ENCODE measurements at places on chromosomes 1 and 21.

DNA sequence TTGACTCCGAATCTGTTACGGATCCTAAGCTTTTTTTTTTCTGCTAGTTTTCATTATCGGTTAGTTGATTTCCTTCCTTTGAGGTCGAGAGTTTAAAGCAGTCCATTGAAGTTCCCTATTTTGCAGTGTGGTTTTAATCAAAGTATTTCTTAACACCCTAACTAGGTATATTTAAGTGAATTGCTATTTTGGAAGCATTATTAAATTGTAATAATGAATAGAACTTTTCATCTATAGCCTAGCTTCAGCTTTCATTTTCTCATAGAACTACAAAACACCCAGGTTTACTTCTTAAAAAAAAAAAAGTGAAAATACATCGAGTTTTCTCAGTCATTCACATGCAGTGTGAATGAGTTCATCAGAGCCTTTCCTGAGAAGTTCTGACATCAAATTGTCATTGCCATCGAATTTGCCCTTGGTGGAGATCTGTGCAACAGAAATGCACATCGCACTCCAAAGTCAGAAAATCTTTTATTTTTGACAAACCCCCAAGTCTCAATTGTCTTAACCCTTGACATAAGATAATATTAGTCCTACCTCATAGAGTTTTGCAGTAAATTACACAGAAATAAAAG lies 1.1 kb upstream of the LBR start:
- no peak for DNase-seq

DNA sequence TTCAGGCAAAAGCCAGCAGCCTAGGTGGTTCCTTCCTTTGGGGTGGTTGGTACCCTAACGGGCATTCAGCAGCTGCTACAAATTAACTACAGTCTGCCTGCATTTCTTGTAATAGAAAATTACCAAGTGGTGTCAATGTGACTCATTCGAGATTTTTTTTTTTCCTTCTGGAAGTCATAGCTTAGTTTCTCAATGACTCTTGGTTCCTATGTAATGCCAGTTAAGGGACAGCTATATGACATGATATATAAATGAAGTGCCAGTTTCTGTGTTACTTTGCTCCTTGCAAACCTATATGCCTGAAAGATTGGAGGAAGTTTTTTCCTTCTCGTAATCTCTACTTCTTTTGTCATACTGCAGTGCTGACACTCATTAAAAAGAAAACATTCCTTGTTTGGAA lies 2.6 kb downstream of the MGST3 start:
- peak; percentile 61 for DNase-seq

DNA sequence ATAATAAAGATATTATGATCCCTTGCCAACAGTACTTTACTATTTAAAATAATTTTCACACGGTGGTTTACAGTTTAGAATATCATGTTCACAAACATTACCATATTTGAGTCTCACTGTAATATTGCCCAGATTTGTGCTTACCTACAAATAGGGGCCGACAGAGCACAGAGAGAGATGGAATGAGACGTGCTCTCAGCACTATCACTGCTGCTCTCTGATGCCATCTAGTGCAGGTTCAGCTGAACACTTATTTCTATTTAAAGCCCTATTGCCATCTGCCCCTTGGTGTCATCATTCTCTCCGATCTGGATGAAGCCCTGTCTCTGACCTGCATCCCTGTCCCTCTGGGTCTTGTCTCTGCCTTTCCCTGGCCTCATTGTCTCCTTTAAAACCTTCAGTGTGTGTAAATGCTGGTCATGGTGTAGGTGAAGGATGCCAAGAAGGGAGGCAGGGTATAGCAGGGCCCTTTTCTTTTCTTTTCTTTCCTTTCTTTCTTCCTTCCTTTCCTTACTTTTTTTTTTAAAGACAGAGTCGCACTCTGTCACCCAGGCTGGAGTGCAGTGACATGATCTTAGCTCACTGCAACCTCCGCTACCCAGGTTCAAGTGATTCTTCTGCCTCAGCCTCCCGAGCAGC lies 6.9 kb upstream of the GPATCH4 start:
- peak; percentile 76 for DNase-seq

- DNase-seq = no peak
Observed at GRCh38 chr21:46187261-46187660, 3.0 kb upstream of the SPATC1L start.

DNA sequence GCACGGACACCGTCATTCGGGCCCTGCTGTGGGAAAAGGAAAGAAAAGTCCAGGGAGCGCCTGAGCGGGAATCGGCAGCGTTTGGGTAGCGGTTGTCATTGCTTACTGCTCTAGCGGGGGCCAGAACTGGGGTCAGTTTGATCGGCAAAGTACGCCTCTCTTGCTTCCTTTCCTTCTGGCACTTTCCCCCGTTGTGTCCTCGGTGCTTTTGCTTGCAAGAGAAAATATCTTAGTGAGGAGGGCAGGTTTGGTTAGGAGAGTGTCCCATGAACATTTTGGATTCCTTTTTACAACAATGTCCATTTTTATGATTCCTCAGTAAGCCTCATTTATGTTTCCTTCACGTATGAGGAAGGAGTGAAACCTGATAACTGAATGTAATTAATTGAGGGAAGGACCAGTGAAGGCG lies 670 bp downstream of the ST3GAL3 start:
- DNase-seq = peak; percentile 36

GRCh38 chr1:150976401-150976821 lies 1.8 kb upstream of the CERS2 start:
- no peak for DNase-seq

- no peak for DNase-seq
Observed at GRCh38 chr1:156608981-156609380, 7.7 kb upstream of the GPATCH4 start.

GRCh38 chr1:109148987-109149561 lies 35.2 kb downstream of the ELAPOR1 start:
- DNase-seq = no peak

- DNase-seq = peak; percentile 32
Observed at GRCh38 chr1:110746644-110747259, 72.0 kb upstream of the KCNA3 start.

DNA sequence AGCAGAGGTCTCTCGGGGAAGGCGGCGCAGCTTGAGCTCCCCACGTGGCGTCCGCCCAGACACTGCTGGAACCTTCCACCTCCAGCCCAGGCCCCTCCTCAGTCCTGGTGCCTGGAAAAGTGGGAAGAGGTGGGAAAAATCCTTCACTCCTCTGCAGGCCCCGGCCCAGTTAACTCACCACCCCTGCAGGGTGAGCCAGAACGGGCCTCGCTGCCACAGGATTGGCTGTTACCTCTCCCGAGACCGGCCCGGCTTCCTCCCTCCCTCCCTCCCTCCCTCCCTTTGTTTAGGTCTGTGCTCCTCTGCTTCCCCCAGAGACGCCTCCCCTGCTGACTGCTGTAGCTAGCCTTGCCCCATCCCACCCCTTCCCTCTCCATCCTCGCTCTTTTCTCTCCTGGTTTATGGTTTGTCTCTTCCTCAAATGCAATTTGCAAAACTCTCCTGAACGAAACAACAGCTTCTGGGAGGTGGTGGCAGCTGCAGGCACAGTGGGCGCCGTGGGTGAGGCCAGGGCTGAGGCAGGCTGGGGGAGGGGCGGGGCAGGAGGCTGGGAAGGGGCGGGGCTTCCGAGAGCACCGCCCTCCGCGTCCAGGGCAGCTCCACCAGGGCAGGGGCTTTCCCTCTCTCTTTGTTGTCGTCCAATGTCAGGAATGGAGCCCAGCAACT lies 6.5 kb downstream of the CAPN9 start:
- DNase-seq = no peak

GRCh38 chr1:234280500-234280899 lies 92.8 kb upstream of the COA6 start:
- DNase-seq = no peak

- DNase-seq = no peak
Observed at GRCh38 chr1:61293986-61294504, 211.7 kb downstream of the NFIA start.

DNA sequence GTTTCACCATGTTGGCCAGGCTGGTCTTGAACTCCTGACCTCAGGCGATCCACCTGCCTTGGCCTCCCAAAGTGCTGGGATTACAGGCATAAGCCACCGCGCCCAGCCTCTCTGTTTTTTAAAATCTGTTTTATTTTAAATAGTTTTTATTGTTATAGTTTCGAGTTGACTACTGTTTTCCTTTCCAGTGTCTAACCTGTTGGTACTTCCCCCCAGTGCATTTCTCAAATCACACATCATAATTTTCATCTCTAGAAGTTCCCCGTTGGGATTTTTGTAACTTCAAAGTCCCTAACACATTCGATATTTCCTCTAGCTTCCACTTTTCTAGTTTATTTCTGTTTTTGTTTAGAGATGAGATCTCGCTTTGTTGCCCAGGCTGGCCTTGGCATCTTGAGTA lies 7.5 kb downstream of the HES4 start:
- DNase-seq = no peak
